Amniotic epithelial cell (primary cell): ENCODE measurements at places on chromosomes 16 and 17.

DNA sequence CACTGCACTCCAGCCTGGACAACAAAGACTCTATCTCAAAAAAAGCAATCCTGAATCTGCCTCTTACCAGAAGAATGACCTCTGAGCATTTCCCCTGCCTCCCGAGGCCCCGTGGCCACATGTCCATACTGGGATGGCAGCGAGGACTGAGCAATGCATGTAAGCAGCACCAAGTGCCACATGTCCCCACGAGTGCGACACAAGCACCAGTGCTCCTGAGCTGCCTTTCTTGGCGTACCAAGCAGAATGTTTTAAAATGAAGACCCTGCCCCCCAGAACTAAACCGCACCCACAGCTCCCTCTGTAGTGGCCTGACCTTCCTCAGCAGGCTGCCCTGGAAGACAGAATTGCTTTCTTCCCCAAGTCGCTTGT lies 373.3 kb downstream of the SLC39A11 start:
- no peak for DNase-seq

- no peak for DNase-seq
Observed at GRCh38 chr17:56434610-56435009, 158.9 kb upstream of the NOG start.

DNA sequence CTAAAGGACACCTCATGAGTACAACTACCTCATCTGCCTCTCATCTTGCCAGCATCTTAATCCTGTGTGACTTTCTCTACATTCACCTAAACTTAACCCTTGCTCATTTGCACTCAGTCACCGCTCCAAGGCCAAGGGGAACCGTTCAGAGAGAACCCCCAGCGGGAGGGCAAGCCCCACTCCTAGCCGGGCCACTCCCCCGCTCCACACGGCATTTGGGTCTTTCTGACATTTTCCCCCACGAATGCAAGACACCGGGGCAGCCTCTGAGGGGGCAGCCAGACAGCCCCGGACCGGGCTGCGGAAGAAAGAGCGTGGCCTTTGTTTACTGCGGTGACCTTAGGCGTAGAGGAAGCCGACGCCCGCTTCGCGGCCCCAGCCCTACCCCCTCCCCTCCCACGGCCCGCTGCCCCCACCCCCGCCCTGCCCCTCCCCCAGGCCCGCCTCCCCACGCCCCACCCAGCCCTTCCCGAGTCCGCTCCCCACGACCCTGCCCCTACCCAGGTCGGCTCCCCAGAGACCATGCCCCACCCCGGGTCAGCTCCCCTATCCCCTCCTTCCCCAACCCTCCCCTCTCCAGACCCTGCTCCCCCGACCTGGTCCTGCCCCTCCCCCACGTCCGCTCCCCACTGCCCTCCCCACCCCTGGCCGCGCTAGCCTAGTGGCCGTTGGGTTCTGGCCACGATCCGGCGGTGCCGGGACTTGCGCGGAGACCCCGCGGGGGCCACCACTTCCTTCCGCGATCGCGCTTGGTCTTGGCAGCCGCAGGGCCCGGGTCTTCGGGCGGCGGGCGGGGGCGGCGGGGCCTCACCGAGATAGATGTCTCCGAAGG lies 789 bp downstream of the CSNK1D start:
- DNase-seq: no peak

DNA sequence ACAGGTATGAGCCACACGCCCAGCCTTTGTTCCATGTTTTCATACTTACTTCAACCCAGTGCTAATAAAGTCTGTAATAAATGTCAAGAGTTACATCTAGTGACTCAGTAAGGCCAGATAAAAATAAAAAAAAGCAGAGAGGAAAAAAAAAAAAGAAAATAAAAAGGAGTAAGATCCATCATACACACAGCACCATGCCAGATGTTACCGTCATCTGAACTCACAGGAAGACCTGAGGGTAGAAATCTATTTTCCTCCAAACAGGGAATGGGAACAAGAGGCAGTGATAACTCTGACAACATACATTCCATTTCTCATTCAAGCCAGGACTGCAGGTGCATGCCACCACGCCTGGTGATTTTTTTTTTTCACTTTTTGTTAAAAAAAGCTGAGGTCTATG lies 20.7 kb downstream of the CRK start:
- no peak for DNase-seq

DNA sequence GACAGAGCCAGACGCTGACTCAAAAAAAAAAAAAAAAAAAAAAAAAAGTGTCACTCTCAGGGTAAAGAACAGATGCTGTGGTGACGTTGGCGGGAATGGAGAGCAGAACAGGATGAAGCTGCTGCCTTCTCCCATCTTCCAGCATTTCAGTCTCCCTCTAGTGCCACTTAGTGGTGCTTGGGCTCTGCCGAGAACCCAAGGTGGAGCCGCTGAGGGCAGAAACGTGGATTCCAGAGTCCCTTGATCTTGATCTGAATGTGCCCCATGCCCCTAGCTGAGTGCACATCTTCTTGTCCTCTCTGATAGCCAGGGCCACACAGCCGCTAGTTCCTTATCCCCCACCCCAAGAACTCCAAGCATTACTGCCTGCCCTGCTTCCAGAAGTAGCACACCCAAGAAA lies 43.2 kb upstream of the FA2H start:
- no peak for DNase-seq

GRCh38 chr16:27798241-27798640 lies 248.3 kb downstream of the KATNIP start:
- no peak for DNase-seq

DNA sequence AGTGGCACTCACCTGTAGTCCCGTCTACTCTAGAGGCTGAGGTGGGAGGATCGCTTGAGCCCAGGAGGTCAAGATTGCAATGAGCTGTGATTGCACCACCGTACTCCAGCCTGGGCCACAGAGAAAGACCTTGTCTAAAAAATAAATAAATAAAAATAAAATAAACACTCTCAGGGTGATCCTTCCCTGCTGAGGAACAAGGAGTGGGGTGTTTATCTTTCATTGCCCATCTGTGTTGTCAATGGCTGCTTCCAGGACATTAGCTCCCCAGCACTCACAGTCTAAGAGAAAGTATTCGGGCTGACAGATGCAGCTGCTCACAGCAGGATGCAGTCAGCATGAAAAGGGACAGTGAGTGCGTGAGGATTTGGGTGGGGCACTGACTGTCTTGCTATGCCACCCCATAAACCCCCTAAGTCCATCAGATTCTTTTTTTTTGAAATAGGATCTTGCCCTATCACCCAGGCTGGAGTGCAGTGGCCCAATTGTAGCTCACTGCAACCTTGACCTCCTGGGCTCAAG lies 31.3 kb upstream of the RBBP6 start:
- DNase-seq: no peak

- no peak for DNase-seq
Observed at GRCh38 chr16:57628783-57629293, 408 bp downstream of the ADGRG1 start.

GRCh38 chr17:81365601-81366585 lies 29.4 kb upstream of the BAHCC1 start:
- peak; percentile 98 for DNase-seq

- no peak for DNase-seq
Observed at GRCh38 chr17:47745037-47745380, 12.0 kb downstream of the TBX21 start.

- no peak for DNase-seq
Observed at GRCh38 chr17:45118691-45119090, 13.6 kb downstream of the PLCD3 start.

GRCh38 chr16:35744726-35745125 lies 2285.3 kb downstream of the TP53TG3F start:
- no peak for DNase-seq

DNA sequence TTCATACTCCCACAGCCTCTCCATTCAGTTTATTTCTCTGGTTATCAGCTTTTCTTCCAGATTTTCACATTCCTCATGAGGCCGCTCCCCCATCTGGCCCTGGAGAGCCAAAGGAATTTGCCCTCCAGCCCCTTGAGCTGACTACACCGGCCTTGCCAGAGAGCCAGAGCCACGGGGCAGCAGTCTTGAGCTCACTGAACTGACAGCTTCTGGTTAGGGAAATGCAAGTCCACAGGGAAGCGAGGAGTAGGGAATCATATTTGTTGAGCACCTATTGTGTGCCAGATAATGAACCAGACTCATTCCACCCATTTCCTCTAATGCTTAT lies 102.4 kb downstream of the ABCC12 start:
- DNase-seq: peak; percentile 88

DNA sequence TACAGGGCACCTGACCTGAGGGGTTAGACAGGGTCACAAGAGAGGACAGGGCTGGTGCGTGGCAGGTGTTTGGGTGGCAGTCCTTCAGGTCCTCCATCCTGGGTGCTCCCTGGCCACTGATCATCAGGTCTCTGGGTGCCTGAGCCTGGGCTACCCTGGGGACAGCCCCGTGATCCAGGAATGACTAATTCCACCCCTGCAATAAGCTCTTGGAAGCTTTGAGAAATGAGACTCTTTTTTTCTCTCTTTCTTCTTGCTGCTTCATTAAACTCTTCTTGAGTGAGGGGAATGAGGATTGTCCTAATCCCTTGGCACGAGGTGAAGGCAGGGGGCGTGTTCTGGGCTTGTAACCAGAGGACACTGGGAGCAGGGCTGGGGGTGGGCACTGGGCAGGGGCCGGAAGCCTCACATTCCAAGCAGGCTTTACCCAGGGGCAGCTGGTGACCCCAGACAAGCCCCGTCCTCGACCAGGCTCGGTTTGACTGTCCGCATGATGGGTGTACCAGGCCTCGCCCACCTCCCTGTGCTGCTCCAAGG lies 21.4 kb upstream of the SPNS2 start:
- DNase-seq: no peak

GRCh38 chr17:56690441-56691291 lies 97.2 kb downstream of the NOG start:
- DNase-seq: no peak

- no peak for DNase-seq
Observed at GRCh38 chr16:51756447-51757123, 605.5 kb upstream of the SALL1 start.

DNA sequence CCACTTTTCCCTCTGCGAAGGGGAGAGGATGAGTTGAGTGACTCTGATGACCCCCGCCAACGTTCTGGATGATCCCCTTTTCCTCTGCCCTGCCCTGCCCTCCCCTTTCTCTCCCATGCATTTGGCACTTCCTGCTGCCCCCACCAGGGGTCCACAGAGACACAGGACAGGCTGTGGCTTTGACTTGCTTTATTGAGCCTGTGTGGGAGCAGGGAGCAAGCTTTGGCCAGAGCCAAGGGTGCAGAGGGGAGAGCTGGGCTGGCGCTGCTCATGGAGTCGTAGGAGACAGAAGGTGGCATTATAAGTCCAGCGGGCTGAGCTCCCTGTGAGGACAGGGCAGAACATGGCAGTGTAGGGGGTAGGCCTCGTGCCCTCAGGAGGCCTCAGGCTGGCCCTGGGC lies 1.6 kb downstream of the PPY start:
- peak; percentile 14 for DNase-seq

- DNase-seq: no peak
Observed at GRCh38 chr16:87713451-87714229, 52.1 kb downstream of the KLHDC4 start.

DNA sequence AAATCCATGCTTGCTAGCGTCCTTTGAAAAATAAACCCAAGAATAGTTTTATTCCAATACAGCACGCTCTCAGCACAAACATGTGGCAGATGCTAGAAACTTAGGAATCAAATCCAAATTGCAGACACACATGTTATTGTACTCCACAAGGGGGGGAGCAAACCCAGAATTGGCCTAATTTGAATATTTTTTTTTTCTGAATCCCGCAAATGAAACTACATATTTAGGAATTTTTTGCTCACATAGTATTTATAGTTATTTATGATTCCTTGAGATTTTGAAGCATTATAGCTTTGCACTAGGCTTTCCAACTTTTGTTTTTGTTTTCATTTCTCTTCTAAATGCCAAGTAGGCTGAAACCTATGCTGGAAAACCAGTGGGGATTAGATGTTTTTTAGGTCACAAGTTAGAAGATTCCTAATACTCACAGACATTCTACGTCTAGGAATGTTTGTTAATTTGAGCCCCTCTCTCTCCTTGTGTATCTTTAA lies 59.3 kb upstream of the CDH11 start:
- DNase-seq: no peak

DNA sequence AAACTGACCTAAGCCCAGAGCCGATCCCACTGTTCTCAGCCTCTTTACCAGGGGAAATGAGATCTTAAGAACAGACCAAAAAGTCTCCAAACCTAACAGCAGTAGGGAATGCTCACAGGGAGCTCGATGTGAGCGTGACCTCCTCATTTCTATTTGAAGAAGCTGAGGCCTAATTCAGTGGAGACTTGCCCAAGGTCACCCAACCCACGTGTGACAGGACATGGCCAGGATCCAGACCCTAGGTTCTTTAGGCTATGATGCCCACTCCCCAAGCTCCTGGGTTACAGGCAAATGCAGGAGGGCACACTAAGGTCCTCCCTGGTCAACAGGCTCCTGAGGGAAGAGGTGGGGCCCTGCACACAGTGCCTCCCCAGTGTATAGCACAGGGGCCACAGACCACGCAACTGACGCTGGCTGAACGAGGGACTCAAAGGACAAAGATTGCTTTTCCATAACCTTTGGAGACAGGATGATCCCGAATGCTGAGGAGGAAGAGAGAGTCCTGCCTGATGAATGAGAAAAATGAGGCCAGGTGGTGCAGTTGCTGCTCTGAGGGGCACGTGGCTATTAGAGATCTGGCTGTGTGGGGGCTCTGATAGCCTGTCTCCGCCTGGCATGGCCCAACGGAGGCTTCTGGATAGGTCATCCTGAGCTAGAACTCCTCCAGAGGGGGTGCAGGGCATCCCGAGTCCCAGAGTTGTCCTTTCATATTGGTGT lies 24.0 kb downstream of the MAP3K14 start:
- no peak for DNase-seq

DNA sequence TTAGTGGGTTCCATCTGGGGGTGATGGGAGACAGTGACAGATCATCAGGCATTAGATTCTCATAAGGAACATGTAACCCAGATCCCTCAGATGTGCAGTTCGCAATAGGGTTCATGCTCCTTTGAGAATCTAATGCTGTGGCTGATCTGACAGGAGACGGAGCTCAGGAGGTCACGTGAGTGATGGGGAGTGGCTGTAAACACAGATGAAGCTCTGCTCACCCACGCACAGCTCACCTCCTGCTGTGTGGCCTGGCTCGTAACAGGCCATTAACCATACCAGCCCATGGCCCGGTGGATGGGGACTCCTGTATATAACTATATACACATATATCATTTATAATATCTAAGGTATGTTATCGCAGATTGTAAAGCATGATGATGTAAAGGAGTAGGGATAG lies 214.2 kb downstream of the MAF start:
- no peak for DNase-seq

- no peak for DNase-seq
Observed at GRCh38 chr16:36336-36984, 16.9 kb downstream of the POLR3K start.

GRCh38 chr17:5508810-5509209 lies 22.4 kb downstream of the MIS12 start:
- DNase-seq: peak; percentile 80
